ENCODE measurements at places on chromosomes 2 and 18.

DNA sequence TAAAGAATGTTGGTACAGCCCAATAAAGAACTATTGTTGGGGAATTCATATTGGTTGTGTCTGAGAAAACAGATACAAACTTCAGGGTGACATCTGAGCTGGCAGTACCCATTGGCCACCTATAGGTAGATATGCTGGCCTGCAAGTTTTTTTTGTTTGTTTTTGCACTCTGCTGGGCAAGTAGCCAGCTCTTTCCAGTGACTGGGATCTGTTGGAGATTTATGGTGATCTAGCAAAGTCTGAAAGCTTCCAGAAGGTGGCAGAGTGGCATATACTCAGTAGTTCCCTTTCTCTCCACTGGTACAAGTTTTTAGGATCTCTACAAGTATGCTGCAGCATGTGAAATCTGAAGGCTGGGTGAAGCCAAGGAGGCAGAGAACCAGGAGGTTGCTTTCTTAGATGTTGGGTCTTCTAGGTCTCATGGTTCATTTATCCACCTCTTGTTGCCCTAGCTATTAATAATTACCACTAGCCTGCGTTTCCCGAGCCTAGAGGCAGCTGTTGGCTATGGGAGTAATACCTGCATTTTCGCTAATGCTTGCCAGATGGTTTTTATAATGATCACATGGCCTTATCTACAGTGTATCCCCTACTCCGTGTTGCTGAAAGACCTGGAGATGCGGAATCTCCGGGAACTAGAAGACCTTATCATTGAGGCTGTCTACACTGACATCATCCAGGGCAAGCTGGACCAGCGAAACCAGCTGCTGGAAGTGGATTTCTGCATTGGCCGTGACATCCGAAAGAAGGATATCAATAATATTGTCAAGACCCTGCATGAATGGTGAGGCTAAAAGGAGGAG lies 9.5 kb downstream of the COPS7B start:
- DNase-seq = no peak

DNA sequence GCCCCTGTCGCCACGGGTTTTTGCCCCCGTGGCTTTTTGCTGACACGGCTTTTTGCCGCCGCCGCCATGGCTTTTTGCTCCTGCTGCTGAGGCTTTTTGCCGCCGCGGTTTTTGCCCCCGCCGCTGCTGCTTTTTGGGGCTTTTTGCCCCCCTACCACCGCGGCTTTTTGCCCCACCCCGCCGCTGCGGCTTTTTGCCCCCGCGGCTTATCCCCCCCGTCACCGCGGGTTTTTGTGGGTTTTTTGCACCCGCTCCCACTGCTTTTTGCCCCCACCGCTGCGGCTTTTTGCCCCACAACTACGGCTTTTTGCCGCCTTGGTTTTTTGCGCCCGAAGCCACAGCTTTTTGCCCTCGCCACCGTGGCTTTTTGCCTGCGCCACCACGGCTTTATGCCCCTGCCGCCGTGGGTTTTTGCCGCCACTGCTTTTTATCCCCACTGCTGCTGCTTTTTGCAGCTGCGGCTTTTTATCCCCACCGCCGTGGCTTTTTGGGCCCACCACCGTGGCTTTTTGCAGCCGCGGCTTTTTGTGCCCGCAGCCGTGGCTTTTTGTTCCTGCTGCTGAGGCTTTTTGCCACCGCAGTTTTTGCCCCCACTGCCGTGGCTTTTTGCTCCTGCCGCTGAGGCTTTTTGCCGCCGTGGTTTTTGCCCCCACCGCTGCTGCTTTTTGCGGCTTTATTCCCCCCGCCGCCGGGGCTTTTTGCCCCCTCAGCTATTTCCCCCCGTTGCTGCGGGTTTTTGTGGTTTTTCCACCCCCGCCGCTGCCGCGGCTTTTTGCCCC lies 2798.0 kb upstream of the TEKT4 start:
- no peak for DNase-seq

- DNase-seq = no peak
Observed at GRCh38 chr2:904246-905024, 46.2 kb upstream of the SNTG2 start.

DNA sequence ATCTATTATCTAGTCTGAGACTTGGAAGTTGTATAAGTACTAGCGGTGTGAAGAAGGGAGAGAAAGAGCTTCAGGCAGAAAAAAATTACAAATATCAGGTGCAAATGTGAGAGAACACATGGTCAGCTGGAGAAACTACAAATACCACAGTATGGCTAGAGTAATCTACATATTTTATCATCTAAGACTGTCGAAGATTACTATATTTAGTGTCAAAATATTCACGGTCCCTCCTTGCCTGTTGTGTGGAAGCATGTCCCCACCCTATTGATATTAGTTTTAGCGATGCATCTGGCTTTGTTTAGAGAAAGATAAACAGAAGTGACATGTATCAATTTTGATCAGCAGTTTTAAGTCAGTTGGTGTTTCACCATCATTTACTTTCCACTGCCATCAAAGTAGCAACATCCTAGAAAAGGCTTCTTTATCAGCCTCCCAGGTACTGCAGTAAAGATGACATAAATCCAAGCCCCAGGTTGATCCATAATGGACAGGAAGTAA lies 90.5 kb upstream of the ITGA4 start:
- DNase-seq = no peak

DNA sequence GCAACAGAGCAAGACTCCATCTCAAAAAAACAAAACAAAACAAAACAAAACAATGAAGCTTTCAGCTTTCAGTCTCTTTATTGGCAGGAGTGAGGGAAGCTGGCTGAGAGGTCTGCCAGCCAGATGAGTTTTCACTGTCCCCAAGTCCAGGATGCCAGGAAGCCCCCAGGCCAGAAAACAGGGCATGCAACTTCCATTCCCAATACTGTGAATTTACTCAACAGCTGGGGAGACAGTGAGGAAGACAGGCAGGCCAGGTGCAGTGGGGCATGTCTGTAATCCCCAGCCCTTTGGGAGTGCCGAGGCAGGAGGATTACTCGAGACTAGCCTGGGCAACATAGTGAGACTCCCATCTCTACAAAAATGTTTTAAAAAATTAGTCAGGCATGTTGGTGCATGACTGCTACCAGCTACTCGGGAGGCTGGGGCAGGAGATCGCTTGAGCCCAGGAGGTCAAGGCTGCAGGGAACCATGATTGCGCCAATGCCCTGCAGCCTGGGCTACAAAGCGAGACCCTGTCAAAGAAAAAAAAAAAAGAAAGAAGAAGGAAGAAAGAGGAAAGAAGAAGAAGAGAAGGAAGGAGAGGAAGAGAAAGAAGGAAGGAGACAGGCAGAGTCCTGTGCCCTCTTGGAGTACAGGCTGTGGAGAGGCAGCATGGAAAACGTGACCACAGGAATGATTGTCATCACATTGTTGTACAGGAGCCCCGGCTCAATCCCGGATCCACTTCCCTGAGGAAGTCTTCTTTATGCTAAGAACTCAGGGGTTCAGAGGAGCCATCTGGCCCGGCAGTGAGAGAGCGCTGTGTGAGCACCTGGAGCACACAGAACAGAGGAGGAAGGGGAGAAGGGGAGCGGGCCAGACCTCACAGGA lies 29.2 kb upstream of the POMC start:
- no peak for DNase-seq

DNA sequence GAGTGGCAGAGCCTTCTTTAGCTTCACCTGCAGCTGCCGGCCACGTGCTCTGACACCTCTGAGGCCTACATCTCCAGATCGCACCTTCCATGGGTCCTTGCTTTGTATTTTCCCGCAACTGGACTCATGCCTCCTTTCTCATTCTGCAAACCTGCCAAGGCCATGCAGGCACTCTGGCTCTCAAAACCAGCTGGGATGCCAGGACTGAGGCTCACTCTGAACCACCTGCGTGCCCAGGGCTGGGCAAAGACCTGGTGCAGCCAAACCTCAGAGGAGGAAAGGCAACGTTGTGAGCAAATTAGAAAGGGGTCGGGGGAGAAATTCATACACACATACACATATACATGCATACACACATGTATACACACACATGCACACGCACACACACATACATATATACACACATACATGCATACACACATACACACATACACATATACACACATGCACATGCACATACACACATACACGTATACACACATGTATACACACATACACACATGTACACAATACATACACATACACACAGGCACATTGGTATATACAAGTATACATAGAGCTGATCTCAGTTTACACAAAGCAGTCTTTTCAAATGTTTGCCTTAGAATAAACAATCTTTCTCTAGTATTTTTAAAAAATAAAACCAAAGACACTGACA lies 125.2 kb downstream of the RTP5 start:
- DNase-seq = no peak

DNA sequence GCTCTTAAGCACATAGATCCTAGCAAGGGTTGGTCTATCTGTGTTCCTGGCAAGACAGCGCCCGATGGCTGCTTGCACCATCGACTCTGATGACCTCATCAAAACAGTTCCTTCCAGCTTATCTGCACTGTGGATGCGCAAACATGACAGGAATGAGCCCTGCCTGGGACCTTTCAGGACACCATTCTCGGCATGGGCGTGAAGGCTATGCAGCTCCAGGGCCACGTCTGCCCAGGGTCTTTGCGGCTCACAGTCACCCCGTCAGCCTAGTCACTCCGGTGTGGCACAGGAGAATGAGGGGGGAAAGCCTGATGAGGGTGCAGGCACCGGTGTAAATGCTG lies 147.8 kb upstream of the TWIST2 start:
- no peak for DNase-seq

DNA sequence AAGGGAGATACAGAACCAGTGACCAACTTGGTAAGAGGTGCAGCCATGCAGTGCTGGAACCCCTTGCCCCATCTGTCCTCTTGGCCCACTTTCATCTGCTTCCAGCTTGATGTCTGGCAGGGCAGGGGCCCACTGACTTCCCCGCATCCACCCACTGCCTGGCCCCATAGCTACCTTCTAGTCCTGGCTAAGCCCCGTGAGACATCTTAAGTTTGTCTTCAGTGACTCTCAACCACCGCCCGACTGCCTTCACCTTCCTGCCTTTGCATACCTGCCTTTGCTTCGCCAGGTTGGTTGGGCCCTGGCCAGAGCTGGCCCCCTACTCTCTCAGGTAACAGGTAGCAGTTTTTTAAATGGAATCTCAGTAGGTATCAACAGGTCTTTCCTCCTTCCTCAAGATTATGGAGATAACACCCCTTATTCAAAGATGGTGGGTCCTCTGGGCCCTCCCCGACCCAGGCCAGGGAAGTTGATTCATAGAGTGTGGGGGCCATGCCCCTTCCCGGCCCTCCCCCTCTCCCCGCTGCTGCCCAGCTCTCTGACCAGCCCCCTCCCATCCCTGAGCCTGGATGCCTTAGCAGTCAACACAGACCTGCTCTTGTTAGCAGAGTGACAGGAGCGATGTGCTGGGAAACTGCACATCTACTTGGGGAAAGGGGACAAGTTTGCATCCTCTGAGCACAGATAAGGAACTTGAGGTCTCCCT lies 2.8 kb downstream of the ARID5A start:
- DNase-seq = no peak

GRCh38 chr2:188076149-188077056 lies 215.3 kb upstream of the GULP1 start:
- DNase-seq = no peak

DNA sequence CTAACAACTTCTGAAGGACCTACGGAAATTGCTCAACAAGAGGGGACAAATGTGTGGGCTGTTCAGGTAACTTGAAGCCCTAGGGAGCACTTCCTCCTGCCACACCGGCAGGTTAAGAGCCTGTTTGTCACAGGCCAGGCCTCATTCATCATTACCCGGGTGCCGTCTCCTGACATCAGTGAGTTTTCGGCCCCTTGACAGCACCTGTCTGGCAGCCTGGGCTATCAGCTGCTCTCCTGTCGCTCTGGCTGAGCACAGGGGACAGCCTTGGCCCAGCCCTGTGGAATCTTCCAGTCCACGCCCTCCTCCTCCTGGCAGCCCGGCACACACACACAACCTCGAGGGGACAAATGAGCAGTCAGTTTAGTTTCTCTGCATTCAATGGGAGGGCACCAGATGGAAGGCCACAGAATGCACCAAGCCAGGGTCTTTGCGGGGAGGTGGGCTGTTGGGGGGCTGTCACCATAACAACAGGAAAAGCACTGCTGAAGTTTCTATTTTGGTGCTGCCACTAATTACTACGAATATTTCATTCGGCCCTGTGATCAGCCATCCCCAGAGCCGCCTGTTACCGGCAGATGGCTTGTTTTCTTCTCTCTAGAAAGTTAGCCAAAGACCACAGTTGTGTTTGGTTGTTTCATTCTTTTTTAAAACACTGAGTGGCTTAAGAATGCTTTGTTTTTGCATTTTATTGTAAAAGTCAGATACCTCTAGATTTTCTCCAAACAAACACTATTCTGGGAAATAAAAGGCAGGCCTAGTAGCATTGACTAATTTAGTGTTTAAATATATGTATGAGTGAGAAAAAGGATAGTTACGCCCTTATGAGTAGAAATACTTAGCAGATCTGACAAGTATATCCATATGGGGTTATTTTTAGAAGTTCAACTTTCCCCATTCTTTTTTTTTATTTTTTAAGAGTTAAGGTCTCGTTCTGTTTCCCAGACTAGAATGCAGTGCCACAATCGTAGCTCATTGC lies 189.9 kb upstream of the NDUFV2 start:
- no peak for DNase-seq
